MG63 (cell line): ENCODE measurements at places on chromosomes 1 and 21. TPM values are rescaled to one million over a fixed set of nuclear protein-coding genes. Genes with fewer than 3 reads are reported as not detected.
A peak's percentile ranks its signal among the peaks of the same experiment; 100 is the strongest.

- DNase-seq = no peak
These were observed at the start of gene CFAP45 for GRCh38 chr1:159900086-159900680. Gene CFAP45 (minus strand): TSS chr1:159900165. CDS start chr1:159900098, 67 bp downstream.

DNA sequence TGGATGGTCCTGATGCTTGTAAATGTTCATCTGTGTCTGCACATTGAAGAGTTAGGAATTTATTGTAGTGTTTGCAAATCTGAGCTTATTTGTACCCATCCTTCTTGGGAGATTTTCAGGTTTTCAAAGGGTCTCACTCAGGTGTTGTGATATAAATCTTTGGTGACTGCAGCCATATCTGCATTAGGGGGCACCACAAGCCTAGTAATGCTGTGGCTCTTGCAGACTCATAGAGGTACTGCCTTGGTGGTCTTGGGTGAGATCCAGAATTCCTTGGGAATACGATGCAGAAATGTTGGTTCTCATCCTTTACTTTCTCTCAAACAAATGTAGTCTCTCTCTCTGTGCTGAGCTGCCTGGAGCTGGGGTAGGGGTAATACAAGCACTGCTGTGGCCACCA, 405.9 kb downstream of the TTLL7 start:
- DNase-seq = no peak

DNA sequence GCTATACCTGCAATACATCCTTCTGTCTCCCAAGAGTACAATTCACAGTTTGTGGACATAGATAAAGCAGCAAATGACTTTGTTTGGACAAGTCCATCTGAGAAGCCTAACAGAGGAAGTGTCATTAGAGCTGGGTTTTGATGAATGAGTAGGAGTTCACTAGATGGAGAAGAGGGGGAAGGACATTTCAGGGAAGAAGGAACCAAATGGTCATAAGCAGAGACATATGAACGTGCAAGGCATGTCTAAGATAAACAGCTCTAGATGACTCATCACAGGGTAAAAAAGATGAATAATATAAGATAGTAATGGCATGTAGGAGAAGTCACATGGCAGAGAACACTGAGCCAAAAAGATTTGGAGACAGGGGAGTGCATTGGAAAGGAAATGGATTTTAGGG, 54.5 kb downstream of the HMGB4 start:
- peak; percentile 17 for DNase-seq

DNA sequence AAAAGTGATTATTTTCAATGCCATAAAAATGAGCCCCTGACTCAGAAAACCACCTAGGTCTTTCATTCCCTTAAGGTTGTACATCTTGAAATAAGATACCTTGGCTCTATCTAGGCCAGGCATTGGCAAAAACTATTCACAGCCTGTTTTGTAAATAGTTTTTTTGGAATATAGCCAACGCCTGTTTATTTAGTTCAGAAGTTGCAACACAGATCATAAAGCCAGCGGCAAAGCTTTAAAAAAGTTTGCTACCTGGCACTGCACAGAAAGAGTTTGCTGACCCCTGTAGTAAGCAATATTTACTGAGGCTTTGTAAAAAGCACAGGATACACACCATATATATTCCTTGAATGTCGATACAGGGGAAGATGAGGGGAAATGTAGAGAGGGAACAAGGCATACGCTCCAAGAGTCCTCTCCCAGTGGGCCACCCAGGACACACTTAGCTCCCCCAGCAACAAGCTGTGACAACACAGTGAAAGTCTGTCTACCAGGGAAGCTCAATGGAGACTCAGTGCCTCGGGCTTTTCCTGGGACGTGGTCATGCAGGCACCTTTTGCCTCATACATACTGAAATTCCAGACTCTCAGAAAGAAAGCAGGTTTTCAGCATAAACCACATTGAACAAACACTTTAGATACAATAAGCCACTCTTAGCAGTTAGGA, 20.5 kb downstream of the TARBP1 start:
- no peak for DNase-seq

DNA sequence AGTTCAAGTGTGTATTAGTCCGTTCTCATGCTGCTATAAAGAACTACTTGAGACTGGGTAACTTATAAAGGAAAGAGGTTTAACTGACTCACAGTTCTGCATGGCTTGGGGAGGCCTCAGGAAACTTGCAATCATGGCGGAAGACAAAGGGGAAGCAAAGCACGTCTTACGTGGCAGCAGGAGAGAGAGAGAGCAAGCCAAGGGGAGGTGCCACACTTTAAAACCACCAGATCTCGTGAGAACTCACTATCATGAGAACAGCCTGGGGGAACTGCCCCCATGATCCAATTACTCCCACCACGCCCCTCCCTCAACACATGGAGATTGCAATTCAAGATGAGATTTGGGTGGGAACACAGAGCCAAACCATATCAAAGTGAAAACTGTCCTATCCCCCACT, 4.1 kb upstream of the MIS18A start:
- DNase-seq = no peak

DNA sequence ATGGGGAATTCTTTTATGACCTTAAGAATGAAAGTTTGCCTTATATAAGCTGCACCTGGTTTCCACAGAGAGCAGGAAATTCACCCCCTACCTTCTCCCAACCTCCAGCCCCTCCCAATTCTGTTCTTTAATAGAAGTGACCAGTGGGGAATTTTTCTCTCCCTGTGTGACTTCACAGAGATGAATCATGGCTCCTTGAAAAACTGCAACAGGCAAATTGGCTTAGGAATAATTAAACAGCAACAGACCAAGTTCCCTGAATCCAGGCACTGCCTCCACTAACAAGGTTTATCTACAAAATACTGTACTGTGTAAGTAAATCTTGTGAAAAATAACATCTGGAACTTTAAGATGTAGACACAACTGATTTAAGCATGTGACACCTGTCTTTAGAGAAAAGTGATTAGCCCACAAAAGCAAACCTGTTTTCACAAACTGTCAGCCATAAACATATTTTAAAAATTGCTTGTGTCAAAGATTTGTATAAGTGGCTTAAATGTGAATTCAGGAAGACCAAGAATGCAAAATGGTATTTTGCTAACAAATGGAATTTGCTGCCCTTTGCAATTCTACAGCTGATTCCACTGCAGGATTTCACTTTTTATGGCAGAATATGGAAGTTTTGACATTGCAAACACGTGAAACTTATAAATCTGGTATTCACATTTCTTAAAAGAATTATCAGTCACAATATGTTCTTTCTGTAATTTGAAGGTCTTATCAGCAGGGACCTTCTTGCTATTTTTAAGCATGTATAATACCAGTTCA, 54.0 kb downstream of the ALG14 start:
- no peak for DNase-seq

GRCh38 chr1:209926045-209926444, 12.0 kb upstream of the SYT14 start:
- peak; percentile 81 for DNase-seq

DNA sequence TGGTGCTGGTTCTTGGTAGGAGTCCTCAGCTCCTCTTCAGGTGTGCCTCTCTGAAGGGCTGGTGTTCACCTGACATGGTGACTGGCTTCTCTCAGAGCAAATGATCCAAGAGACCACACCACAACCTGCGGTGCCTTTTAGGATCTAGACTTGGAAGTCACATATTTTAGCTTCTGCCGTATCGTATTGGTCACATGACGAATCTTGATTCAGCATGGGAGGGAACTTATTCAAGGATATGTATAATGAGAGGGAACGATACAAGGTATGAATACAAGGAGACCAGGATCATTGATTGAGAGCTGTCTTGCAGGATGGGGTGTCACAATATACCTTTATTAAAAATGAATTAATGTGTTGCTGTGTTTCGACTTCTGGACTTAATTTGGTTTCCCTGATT, 58.0 kb downstream of the RAP1A start:
- DNase-seq = no peak

- no peak for DNase-seq
These were observed 10.1 kb upstream of the SAMD11 start for GRCh38 chr1:913491-914130.

DNA sequence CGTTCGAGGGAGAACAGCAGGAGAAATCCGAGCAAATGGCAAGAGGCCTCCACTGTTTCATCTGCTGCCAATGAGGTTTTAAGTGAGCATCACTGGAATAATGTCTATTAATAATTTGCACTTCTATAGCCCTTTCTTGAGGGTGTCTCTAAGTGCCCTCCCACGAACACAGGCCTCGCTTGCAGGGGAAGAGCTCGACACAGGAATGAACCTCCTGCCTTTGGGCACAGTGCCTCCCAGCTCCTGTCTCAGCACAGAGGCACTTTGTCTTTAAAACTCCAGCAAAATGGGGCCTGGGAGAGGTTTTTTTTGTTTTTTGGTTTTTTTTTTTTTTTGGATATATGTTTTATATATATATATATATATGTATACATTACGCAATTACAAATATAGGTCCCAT, 56.6 kb downstream of the OLIG1 start:
- no peak for DNase-seq

SHISAL2A gene
- total RNA-seq = not detected in 2 replicates

NFASC gene
- total RNA-seq = 16.8 and 21.7 TPM in 2 replicates

RAP1GAP gene
- total RNA-seq = 0.22 TPM in 1 of 2 replicates, not detected in the other

HSPA6 gene
- total RNA-seq = 1.1 and 1.9 TPM in 2 replicates

MR1 gene
- 7.6 and 15.3 TPM in 2 replicates for total RNA-seq

TSPAN2 gene
- total RNA-seq = 0.17 and 1.0 TPM in 2 replicates

PLA2G5 gene
- 2.4 TPM in 1 of 2 replicates, not detected in the other for total RNA-seq

KCNA2 gene
- 0.17 TPM in 1 of 2 replicates, not detected in the other for total RNA-seq

LCE6A gene
- total RNA-seq = not detected in 2 replicates

DSCAM gene
- total RNA-seq = not detected in 2 replicates
